Natural killer cell treated with Interleukin-12 subunit alpha and Interleukin-12 subunit beta and Interleukin-15 and Interleukin-18, amount 100 ng/mL, for 72 hours (primary cell): ENCODE measurements at places on chromosomes 3 and 15.

- DNase-seq, result no peak
Measured at GRCh38 chr3:147409143-147410115, at the start of gene ZIC1. Gene ZIC1 (plus strand): TSS chr3:147409365. CDS start chr3:147410113, 748 bp downstream.

DNA sequence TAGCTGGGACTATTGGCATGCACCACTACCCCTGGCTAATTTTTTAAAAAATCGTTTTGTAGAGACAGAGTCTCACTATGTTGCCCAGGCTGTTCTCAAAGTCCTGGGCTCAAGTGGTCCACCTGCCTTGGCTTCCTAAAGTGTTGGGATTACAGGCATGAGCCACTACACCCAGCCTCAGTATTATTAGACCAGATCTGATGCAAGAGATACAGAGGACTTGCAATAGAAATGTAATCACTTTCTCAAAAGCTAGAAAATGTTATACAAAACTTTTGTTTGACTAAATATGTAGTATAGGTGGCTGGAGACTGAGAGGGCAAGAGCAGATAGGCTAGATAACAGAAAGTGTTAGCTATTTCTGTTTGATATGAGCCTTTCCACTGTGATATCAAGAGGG is 531.9 kb downstream of the SOX2 start:
- no peak for DNase-seq

GRCh38 chr3:177647341-177647740 is 450.1 kb upstream of the TBL1XR1 start:
- no peak for DNase-seq

DNA sequence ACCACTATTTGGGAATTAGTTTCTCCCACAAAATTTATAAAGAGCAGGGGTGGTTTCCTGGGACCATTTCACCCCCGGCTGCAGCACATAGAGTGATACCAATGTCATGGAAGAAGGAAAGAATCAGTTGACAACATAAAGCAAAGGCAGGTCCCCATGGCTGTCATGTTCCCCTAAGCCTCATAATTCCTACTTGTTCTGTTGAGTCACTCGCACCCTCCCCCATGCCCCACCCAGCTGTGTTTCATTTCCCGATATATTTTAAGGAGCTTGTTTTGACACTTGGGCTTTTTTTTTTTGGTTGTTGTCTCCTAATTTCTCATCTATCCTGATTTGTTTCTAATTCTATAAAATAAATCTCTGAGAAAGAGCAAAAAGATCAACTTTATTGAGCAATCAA is 24.9 kb downstream of the ERC2 start:
- no peak for DNase-seq

GRCh38 chr15:90513448-90513847 is 16.3 kb upstream of the CRTC3 start:
- no peak for DNase-seq

GRCh38 chr3:197292083-197292646 is 6.2 kb downstream of the DLG1 start:
- DNase-seq, result no peak

DNA sequence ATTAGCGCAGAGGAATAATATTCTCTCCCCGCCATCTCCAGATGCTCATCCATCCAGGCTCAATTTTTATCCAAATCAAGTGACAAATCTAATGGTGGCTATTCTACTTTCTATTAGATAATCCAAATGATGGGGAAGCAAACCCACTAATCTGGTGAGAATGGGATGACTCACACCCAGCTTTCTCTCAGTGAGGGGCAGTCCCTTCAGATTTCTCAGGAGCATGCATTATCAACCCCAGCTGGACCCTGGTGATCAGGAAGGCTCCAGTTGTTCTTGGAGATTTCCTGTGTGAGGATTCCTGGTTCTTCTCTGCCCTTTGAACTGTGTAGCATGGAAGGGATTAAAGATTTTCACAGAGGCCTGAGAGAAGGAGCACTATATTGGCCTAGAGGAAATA is 358.0 kb downstream of the WDR72 start:
- no peak for DNase-seq

- no peak for DNase-seq
Measured at GRCh38 chr3:171026597-171027293, at the start of gene SLC2A2. Gene SLC2A2 (minus strand): TSS chr3:171026720. CDS start chr3:171026670, 50 bp downstream.

DNA sequence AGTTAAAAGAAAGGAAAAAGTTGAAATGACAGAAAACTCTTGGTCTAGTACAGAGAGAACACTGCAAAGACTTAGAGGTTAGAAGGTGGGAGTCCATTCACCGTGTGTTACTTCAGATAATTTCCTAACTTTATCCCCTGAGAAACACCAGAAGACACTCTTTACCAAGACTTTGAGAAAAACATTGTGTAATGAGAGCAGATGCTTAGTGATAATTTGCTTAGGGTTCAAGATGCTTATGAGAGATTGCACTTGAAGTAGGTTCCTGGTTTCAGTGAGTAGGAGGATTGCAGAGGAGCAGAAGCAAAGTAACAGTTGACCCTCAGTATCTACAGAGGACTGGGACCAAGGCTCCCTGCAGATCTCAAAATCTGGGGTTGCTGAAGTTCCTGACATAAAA is 594.1 kb downstream of the NR2F2 start:
- no peak for DNase-seq
